ENCODE measurements at places on chromosomes 2 and 18. TPM values are rescaled to one million over a fixed set of nuclear protein-coding genes. Genes with fewer than 3 reads are reported as not detected.

Gene RFTN2
- 0.07 TPM for total RNA-seq

- peak; percentile 10 for DNase-seq
These were observed 53.5 kb upstream of the FN1 start for GRCh38 chr2:215489288-215489848.

Gene FHL2
- total RNA-seq, result 118 TPM

DNA sequence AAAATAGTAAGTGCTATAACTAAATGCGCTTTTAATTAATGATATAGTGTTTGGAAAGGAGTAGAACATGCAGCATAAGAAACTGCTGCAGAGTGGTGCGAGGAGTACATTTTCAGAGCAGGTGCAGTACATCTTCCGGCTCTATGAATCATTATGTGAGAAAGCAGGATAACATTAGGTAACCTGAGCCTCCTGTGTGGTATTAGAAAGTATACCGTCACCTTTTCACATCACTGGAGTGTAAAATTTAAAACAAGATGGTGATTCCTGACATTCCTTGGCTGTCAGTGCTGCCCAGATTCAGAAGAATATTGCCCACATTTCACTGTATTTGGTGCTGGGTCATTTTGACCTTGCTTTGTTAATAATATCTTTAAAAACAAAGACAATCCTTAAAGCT lies 7.8 kb upstream of the DYNC2LI1 start:
- DNase-seq, result peak; percentile 77

DNA sequence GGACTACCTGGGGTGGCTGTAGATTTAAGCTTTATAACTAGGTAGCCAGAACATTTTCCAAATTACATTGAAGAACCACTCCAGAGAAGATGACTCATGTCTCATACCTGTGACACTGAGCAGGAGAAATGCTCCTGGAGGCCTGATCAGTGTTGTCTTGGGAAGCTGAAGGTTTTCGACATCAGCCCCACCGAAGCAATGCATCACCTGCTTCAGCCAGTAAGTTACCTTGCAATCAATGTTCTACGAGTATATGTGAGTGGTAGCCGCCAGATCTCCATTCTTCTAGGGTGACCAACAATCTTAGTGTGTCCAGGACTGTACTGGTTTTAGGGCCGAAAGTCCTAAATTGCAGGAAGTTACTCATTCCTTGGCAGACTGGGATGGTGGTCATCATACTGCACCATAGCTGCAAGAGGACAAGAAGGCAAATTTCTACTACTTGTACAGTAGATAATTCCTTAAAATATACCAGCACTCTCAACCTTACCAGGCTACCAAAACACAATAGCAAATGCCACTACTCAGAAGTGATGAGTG lies 109.3 kb upstream of the LINC00305 start:
- no peak for DNase-seq

- DNase-seq, result peak; percentile 84
These were observed 139.9 kb upstream of the LTBP1 start for GRCh38 chr2:32806857-32807256.

- peak; percentile 20 for DNase-seq
These were observed 618.8 kb downstream of the SOCS6 start for GRCh38 chr18:70907673-70908072.

All from PC-3 (cell line).